ENCODE measurements at places on chromosomes 7 and 10.

DNA sequence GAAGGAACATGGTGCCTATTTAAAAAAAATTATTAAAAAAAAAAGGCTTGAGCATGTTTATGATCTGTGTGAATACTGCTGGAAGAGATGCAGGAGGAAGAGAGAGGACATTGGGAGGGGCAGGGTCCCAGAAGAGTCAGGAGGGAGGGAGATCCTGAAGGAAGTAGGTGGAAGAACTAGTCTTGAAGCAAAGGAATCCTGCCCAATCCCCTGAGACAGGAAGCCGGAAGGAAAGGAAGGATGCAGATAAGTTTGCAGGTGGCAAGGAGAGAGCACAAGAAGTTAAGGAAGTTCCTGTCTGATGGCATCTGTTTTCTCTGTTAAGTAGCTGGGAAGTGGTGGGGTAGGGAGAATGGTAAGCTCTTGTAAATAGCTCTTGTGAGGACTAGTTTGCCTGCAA, 318.5 kb downstream of the DOCK4 start:
- DNase-seq, result no peak

GRCh38 chr7:18593602-18594279, 98.2 kb downstream of the HDAC9 start:
- DNase-seq, result no peak

- no peak for DNase-seq
Observed at GRCh38 chr10:43739161-43739560, 90.5 kb upstream of the ZNF32 start.

DNA sequence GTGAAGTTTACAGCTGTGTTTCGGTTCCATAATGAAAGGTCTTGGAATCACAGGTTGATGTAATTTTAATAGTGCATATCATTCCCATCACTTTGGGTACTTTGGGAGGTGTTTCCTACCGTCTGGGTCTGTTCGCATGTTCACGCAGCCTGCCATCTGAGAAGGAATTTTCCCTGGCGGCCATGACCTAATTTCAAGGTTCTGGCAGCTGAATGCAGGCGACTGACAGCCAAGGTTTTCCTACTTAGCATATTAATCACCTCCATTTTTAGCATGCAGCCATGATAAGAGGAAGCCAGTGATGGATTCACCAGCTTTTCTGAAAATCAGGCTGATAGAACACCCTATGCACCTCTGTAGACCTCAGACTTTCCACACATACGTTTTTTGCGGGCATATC, 319.1 kb upstream of the TMEM229A start:
- no peak for DNase-seq

GRCh38 chr7:141342621-141343408, 208.4 kb upstream of the AGK start:
- no peak for DNase-seq

- no peak for DNase-seq
Observed at GRCh38 chr7:139679731-139680594, 97.8 kb downstream of the HIPK2 start.

DNA sequence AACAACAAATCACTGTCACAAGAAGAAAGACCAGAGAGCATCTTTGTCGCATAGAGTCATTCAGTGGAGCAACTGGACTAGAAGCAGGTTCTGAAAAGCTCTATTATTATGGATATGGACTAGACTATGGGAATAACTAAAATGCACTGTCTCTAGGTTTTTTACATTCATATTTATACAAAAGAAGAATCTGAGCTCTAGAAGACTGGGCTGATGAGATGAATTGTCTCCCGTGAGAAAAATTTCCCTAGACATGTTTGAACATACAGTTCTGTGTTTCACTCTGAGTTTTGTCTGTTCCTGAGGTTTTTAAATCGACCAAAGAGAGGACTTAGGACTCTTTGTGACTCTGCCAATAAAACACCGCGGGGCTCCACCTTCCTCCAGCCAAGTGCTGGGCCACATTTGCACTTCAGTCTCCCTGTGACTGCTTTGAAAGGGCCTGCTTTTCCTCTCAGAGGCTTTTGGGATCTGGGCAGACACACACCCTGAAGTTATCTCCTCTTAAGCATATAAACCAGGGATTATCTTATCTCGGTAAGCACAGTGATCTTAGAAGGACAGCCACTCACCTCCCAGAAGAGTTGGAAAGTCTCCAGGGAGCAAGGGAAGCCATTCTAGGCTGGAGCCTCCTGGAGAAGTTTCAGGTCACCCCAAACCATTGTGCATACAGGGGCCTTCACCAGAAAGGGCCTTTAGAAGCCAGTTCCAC, 101.0 kb upstream of the JCAD start:
- no peak for DNase-seq

- DNase-seq, result no peak
Observed at GRCh38 chr10:130742941-130743675, 568.4 kb downstream of the TCERG1L start.

GRCh38 chr10:25642721-25643120, 291.3 kb upstream of the MYO3A start:
- DNase-seq, result no peak

DNA sequence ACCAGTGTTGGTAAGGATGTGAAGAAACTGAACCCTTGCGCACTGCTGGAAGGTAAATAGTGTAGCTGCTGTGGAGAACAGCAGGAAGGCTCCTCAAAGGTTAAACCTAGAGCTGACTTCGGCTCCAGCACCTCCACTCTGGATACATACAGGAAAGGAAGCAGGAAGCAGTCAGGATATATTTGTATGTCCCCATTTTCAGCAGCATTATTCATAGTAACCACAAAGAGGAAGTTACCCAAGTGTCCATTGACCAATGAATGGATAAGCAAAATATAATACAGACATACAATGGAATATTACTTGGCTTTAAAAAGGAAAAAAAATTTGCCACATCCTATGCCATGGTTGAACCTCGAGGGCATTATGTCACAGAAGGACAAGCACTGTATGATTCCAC, 15.0 kb downstream of the RET start:
- peak; percentile 47 for DNase-seq

DNA sequence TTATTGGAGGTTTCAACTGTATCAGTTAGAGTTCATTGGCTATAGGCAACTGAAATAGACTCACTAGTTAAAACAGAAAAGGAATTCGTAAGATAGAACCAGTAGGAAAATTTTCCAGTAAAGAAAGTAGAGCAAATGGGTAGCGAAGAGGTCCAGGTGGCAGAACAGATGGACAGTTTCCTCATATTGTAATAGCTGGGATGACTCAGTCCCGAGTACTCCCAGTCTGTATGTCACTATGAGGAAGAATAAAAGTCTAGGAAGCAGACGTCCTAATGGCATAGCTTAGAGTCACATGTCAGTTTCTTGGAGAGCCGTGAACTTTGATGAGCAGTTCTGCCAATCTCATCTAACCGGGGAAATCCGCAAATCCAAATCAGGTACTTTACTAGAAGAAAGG, 95.3 kb downstream of the RNF32 start:
- DNase-seq, result no peak

DNA sequence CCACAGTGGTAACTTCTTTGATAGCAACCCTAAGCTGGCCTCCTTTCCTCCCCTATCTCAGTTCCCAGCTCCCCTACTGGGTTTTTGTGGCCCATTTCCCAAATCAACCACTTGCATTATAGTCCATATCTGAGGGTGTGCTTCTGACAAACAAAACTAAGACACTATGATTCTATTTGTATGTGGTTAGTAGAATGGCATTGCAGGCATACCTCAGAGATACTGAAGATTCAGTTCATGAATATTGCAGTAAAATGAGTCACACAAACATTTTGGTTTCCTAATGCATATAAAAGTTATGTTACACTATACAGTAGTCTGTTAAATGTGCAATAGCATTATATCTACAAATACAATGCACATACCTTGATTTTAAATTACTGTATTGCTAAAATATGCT, 15.4 kb upstream of the TMEM243 start:
- DNase-seq, result no peak

- DNase-seq, result no peak
Observed at GRCh38 chr10:123417414-123417813, 248.7 kb upstream of the GPR26 start.

All from HL-60 (cell line).